ENCODE measurements at places on chromosomes 7 and 10. TPM values are rescaled to one million over a fixed set of nuclear protein-coding genes. Genes with fewer than 3 reads are reported as not detected.

The PUS7 gene
- 8.2 TPM for total RNA-seq

The FZD1 gene
- 0.17 TPM for total RNA-seq

- H3K27me3 ChIP-seq: no peaks in the 10 kb centered on the region
- DNase-seq: no peak
- no peaks in the 10 kb centered on the region for H3K4me1 ChIP-seq
- H3K4me3 ChIP-seq: no peak overlapping the region
Observed at GRCh38 chr7:91373111-91373800, 109.0 kb downstream of the FZD1 start.

GRCh38 chr7:122412441-122412840, 107.9 kb upstream of the FEZF1 start:
- H3K4me3 ChIP-seq: no peak overlapping the region
- no peak overlapping the region for H3K27ac ChIP-seq
- no peaks in the 10 kb centered on the region for H3K4me1 ChIP-seq
- no peaks in the 10 kb centered on the region for H3K27me3 ChIP-seq
- DNase-seq: no peak
- H3K36me3 ChIP-seq: no peaks in the 10 kb centered on the region

GRCh38 chr10:132377326-132377725, 19.7 kb upstream of the PWWP2B start:
- H3K36me3 ChIP-seq: peaks cover 1% of the 10 kb centered on the region
- no peaks in the 10 kb centered on the region for H3K27me3 ChIP-seq
- DNase-seq: no peak
- no peak overlapping the region for H3K4me3 ChIP-seq
